ENCODE measurements at places on chromosomes 3 and 15.

- DNase-seq = no peak
These were observed 27.3 kb downstream of the CCDC33 start for GRCh38 chr15:74263466-74263865.

DNA sequence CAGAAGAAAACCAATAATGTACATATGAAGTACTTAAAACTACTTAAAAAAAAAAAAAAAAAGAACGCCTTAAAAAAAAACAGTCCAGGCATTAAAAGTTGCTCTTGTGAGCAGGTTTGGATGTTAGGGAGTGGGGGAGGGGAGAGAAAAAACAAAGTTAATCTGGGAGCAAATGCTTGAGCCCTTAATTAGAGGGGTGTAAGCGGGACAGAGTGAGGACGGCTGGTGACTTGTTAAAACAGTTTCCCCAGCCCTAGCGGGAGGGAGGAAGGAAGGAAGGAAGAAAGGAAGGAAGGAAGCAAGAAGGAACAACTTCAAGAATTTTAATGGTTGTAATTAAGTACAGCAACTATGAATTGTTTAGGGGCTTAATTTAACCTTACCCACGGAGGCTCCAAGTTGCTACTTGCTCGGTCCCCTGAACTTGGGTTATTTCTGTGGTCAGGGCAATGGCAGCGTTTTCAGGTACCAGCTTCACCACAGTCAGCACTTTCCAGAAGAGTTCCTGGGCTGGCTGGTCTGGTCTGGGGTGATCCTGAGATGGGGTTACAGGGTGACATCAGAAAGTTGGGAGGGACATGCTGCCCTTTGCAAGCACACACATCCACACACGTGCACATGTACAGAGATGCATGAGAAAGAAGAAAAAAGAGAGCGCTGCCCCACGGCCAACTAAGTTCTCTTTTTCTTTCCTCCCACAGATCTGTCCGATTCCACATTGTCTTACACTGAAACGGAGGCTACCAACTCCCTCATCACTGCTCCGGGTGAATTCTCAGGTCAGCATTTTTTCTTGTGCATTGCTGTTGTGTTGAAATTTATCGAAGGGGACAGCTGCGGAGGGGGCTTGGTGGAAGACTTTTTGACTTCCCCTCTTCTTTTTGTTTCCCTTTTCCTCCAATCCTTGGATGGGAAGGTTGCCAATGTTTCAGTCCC, 14.0 kb downstream of the SMAD6 start:
- DNase-seq = no peak

GRCh38 chr3:12175844-12176453, 17.2 kb upstream of the TIMP4 start:
- DNase-seq = peak; percentile 73

DNA sequence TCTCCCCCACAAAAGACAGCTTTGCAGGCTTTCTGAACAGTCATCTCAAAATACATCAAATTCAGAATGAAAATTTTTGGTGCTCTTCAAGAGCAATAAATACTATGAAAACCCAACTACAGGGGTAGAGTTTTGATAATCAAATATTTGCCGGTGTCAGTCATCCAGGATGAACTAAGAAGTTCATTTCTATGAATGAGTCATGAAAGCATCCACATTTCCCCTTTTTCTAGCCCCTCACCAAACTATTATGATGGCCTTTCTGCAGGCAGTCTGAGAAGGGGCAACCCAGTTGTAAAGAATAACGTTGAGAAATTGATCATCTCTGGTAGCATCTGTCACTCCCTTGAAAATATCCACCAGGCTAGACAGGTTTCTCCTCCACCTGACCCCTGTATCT, 3.1 kb upstream of the LPCAT4 start:
- no peak for DNase-seq

GRCh38 chr3:107523289-107523538, 452 bp downstream of the BBX start:
- DNase-seq = peak; percentile 30

- peak; percentile 31 for DNase-seq
These were observed 461 bp downstream of the SECISBP2L start for GRCh38 chr15:49045751-49046219.

DNA sequence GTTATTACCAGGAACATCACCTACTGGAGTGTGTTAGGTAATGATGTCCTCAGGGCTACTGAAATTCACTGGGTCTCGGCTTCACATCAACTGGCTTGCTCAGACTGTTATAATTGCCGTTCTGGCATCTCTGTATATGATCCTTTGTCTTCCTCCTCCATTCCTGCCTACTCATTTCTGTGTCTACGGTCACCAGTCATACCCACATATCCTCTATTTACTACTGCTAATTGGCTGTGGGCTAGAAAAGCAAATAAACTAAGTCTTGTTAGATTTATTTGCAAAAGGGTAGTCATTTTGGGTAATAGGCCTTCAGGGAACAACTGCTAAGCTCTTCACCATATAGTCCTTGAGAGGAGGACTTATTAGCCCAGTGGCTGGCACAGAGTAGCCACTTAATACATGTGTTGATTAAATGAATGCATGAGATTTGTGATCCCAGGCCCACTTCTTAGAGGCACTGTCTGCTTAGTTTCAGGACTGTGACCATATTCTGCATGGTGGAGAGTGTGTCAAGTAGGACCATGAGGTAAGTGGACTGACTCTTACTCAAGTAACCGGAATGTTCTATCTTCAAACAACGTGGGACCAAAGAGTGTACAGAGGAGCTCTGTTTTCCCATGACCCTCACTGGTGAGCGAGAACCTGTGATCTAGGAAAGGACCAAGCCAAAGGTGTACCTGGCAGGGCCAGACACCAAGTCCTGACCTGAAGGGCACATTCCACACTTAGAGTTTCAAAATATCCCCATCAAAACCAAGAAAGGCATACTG, 13.2 kb downstream of the ZDHHC3 start:
- peak; percentile 80 for DNase-seq

- peak; percentile 76 for DNase-seq
These were observed 34.6 kb downstream of the GLDN start for GRCh38 chr15:51375966-51376640.

- DNase-seq = no peak
These were observed 9.1 kb downstream of the MCTP2 start for GRCh38 chr15:94240480-94240879.

- no peak for DNase-seq
These were observed 584 bp upstream of the RPL32 start for GRCh38 chr3:12841970-12842328.

DNA sequence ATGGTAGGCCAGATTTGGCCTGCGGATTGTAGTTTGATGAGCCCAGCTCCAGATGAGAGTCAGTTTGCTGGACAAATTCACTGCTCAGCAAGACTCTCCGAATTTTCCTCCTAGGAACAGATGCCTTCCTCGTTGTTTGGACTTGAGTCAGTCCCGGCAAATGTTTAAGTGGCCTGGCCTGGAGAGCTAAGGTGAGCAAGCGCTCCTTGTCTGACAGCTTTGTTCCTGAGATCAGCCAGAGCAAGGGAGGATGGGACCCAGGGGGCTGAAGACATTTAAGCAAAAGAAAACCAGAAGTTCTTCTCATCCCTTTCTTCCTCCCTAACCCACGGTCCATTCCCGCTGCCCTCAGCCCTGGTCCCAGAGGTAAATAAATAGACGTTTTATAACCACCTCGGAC, 40.3 kb downstream of the POLR2M start:
- DNase-seq = no peak

- peak; percentile 71 for DNase-seq
These were observed 88.3 kb upstream of the ADAMTSL3 start for GRCh38 chr15:83565553-83566159.

DNA sequence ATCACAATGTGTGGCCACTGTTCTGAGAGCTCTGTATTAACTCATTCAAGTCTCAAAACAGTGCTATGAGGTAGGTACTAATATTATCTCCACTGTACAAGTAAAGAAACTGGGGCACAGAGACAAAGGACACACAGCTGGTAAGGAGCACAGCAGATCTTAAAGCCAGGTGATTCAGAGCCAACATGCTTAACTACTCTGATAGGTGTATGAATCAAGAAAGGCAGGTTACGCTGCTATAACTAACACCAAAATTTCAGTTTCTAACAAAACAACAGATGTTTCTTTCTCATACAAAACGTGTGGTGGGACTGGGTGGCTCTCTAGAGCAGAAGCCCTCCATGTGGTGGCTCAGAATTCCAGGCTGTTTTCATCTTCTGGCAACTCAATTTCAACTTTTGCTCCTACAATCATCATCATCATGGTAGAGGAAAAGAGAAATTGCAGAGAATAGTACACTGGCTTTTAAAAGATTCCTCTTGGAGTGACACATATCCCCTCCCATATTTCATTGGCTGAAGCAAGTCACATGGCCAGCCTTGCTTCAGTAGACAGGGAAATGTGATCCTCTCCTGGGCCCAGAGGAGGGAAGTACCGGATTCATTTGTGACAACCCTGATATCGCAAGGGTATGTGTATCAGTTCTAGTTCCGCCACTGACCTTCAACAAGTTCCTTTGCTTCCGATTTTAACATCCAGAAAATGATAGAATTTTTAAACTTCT, 126.2 kb upstream of the PTX3 start:
- peak; percentile 30 for DNase-seq

DNA sequence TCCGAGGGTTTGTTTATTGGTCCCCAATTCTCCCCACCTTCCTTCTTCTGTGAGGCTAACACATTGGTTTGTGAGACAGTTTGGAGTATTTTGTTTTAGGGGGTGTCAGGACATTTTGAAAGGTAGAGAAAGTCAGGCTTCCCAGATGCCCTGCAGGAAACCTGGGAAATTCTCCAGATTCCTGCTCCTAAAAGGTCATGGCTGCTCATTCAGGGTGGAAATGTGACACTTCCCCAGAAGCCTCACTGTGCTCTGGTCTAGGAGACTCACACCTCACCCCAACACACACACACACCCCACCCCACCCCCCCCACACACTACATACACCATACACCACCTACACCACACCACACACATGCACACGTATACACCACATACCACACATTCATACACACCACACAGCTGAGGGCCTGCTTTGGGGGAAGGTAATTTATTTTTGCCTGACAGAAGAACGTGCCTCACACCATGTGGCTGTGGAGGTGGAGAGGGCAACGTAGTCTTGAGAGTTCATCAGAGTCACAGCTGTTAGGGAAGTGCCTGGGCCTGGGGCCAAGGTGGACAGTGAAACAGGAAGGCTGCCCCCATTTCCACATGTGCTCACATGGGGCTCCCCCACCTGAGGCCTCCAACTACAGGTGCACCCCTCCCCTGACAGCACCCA, 40.4 kb upstream of the LIMD1 start:
- DNase-seq = no peak

- DNase-seq = no peak
These were observed 19.7 kb downstream of the FAM107A start for GRCh38 chr3:58557491-58557890.

- no peak for DNase-seq
These were observed 104.6 kb upstream of the SLC6A6 start for GRCh38 chr3:14297784-14298236.

DNA sequence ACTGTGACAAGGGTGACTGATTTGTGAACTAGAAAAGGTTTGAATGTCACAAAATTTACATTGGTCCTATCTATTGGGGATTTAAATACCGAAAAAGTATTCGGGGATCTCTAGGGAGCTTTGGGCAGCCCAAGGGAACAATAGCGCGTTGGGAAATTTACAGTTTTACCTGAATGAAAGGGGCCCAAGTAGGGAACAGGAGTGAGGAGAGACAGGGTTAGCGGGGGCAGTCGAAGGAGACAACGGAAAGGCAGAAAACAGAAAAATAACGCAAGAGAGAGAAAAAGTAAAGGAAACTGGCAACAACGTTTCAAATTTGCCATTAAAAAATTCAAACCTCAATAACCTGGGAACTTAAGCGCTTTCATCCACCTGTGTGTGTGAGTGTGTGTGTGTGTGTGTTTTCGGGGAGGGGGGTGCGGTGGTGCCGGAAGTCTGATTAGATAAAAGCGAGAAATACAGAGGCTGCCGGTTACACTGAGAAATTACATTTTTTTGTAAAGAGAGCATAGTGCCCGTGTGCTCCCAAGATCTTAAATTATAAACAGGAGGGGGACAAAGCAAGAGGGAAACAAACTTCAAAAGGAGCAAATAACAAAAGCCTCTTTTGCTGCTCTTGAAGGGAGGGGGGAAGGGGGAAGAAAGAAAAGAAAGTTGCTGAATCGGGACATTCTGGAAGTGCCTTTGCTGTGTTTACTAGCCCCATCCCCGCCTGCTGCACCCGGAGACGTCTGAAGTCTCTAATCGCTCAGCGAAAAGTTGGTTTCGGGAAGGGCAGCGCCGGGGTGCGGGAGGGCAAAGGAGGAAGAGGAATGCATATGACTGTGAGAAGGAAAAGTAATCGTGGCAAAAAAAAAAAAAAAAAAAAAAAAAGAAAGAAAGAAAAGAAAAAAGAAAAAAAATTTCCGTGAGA, 721 bp upstream of the ZIC1 start:
- no peak for DNase-seq

DNA sequence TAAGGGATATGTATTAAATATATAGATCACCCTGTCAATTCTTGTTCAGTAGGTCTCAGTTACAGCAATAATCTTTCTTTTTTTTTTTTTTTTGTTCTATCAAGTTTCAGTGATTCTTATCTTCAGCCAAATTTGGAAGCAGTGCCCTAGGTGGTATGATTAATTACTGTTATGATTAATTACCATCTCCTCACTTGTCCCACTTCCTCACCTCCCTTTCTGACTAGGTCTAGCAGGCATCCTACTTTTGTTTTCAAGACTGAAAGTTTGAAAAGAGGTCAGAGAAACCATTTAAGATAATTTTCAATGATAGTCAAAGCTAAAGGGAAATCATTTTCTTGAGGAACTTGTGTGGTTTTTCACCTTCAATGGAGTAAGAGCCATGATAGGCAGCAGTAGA, 144.0 kb upstream of the CNTN4 start:
- DNase-seq = no peak

DNA sequence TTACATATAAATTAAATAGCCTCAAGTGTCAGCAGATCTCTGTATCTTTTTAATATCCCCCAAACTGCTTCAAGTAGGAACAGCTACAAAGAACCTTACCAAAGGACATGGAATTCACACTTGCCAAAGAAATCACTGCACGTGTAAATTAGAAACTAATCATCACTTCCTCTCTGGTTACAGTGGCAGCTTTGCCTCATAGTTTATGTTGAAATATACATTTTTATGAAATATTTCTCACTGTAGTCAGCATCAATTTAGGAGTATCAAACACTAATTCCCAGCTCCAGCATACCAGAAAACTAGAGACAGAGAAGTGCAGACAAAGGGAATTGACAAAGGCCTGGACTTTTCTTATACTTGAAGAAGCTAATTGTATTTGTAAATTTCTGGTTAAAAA, 260.9 kb downstream of the TIGIT start:
- DNase-seq = no peak

DNA sequence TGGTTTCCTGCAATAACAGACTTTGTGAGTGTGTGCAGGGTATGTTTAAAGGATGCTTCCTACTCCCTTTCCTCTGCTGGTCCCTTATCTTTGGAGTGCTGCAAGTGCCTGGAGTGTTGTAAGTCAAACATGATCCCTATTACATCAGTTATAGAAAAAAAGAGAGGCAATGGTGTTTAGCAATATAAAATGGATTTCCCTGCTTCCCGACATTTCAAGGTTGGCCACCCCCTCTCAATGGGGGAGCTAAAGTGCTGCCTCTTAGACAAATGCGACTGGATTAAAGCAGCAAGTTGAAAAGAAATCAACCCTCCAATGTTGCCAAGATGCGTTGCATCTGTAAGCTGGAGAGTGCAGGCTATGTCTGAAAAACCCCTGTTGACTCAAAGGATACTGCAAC, 203.1 kb upstream of the WNT5A start:
- DNase-seq = no peak

GRCh38 chr3:127730666-127731295, 58.0 kb downstream of the ABTB1 start:
- no peak for DNase-seq
